Activated B cell treated with CpG ODN at 0.5 μM for 24 hours (primary cell): ENCODE measurements at places on chromosomes 16 and 17.

DNA sequence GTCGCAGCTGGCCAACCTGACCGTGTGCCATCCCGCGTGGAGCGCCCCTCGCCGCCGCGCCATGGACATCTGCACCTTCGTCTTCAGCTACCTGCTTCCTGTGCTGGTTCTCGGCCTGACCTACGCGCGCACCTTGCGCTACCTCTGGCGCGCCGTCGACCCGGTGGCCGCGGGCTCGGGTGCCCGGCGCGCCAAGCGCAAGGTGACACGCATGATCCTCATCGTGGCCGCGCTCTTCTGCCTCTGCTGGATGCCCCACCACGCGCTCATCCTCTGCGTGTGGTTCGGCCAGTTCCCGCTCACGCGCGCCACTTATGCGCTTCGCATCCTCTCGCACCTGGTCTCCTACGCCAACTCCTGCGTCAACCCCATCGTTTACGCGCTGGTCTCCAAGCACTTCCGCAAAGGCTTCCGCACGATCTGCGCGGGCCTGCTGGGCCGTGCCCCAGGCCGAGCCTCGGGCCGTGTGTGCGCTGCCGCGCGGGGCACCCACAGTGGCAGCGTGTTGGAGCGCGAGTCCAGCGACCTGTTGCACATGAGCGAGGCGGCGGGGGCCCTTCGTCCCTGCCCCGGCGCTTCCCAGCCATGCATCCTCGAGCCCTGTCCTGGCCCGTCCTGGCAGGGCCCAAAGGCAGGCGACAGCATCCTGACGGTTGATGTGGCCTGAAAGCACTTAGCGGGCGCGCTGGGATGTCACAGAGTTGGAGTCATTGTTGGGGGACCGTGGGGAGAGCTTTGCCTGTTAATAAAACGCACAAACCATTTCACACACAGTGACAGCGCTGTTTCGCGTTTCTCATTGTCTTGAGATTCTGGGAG, 2.0 kb upstream of the ZACN start:
- DNase-seq, result peak; percentile 40

DNA sequence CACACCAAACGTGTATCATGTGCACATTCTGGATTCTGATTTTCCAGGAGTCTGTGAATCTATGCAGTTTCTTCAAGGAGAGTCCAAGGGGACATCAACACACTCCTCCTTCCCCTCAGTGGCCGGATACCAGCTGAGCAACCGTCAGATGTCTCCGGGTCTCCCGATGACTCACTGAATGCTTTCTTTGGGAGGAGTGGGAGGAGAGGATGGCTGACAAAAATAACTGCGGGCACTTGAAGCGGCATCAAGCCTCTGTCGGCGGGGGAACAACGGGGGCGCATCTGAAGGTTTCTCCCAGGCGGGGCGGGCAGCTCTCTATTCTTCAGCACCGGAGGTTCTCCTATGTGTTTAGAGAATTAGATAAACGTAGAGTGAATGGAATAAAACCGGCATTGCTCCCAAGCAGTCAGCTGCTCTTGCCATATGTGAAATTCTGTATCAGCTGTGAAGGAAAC, 24.6 kb upstream of the LRRC75A start:
- DNase-seq, result no peak

GRCh38 chr17:35142467-35142796, 329 bp upstream of the NLE1 start:
- no peak for DNase-seq

DNA sequence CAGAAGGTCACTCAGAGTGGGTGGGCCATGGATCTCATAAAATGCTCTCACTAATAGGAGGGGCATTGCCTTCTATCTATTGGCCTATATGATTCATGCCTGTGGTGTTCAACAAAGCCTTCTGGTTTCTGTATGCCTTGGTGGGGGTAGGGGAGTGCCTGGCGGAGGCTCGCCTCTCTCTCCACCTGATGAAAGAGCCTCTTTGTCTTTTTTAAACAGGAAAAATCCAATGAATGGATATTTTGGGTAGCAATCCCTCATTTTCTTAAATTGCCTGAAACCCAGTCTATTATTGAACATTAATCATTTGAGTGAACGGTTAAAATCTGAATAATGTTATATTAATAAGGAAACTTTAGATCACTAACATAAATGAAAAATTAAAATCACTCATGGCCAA, 90.6 kb downstream of the TOX3 start:
- no peak for DNase-seq

GRCh38 chr16:60810250-60810649, 1226.0 kb downstream of the CDH8 start:
- DNase-seq, result no peak

GRCh38 chr16:11615748-11616447, 29.2 kb upstream of the LITAF start:
- no peak for DNase-seq

- no peak for DNase-seq
These were observed 24.5 kb downstream of the PIK3R5 start for GRCh38 chr17:8940866-8941471.

DNA sequence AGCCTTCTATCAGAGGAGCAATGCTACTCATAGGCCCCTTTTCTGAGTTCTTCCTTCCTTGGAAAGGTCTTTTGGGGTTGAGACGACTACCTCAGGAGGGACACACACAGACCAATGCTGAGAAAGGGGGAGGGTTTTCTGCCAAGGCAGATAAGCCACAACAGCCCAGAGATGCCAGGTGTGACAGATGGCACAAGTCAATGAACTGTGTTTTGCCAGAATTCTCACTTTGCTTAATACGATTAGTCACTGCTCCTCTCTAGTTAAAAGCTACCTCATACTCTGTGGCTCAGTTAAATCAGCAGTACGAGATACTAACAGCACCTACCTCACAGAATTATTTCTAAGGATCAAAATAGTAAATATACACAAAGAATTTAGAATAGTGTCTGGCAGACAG, 8.0 kb downstream of the BRD7 start:
- no peak for DNase-seq

GRCh38 chr17:52120465-52120864, 38.0 kb downstream of the CA10 start:
- no peak for DNase-seq

- DNase-seq, result no peak
These were observed 21.0 kb downstream of the SNN start for GRCh38 chr16:11689031-11689840.

DNA sequence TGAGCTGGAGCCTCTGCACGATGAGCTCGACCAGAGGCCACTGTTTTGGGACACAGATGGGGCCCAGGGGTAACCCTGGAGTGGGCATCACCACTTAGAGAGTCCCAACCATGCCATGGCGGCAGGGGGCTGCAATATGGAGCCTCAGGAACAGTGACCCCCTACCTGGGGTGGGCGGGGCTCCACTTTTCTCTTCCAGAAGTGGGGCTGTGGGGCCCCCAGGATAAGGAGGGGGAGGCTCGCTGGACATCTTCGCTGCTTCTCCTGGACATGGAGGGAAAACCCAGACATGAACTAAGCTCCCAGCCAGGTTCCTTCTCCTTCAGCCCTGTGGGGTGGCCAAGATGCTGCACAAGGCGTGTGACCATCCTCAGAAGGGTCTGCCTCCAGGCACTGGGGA, 24.7 kb downstream of the CDIP1 start:
- no peak for DNase-seq
